ENCODE measurements at places on chromosomes 12 and 14.

- DNase-seq: no peak
These were observed 1.5 kb upstream of the SUPT16H start for GRCh38 chr14:21385188-21385904.

- DNase-seq: no peak
These were observed 568.3 kb upstream of the FLRT2 start for GRCh38 chr14:84961637-84962036.

DNA sequence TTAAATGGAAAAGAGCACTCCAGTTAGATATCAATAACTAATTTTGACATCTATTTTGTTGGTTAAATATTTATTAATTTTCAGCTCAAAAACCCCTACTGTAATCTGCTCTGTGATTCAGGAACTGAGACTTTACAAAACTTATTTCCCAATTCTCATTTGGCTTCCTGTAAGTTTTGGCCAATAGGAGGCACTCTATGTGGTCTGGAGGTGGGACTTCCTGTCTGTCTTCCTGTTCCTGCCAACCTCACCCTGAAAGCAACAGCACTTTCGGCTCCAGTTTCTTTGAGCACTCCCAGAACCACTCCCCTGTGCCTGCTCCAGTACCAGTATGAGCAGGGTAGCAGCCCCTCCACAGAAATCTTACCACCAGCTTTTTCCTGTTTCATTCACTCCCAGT lies 1027.0 kb downstream of the VRK1 start:
- DNase-seq: no peak

- no peak for DNase-seq
These were observed 28.9 kb upstream of the TSPAN8 start for GRCh38 chr12:71186571-71187288.

DNA sequence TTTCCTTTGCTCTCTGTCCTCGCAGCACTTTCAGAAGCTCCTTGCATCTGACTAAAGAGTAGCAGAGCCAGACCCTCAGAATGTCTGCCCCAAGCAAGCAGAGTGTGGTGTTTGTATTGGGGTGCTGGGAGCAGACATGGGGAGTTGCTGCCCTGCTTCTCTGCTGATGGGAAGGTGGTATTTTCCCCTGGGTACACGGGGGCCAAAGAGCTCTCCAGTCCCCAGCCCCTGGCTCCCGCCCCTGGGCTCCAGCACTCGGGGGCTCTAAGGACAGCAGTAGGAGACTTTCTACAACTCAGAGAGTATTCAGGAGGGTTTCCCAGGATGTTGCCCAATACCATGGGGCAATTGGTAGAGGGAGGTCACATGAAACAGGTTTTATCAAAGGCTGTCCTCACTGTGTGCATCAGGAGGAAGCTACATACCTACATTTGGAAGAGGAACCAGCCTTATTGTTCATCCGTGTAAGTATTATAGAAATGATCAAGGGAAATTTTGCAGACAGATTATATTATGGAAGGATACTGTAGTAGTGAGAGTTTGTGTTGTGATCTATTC lies 50.3 kb downstream of the DAD1 start:
- no peak for DNase-seq

DNA sequence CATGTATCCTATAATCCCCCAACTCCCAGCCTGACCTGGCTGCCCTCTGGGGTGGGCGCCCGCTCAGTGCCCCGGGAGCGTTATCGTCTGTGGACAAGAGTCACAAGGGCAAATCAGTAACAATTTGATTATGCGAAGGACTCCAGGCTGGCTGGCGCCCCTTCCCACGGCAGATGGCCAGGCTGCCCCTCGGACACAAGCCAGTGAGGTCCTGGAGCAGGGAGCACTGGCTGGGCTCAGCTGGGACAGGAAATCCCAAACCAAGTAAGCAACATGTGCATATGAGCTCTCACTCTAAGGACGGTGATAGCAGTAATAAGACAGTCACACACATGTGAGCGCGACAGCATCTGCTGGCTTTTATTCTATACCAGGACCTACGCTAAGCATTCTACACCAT lies 59.3 kb upstream of the FAM222A start:
- DNase-seq: no peak

GRCh38 chr12:42468341-42468821 lies 121.2 kb downstream of the PRICKLE1 start:
- no peak for DNase-seq

GRCh38 chr14:37170993-37171392 lies 1.4 kb downstream of the SLC25A21 start:
- no peak for DNase-seq

DNA sequence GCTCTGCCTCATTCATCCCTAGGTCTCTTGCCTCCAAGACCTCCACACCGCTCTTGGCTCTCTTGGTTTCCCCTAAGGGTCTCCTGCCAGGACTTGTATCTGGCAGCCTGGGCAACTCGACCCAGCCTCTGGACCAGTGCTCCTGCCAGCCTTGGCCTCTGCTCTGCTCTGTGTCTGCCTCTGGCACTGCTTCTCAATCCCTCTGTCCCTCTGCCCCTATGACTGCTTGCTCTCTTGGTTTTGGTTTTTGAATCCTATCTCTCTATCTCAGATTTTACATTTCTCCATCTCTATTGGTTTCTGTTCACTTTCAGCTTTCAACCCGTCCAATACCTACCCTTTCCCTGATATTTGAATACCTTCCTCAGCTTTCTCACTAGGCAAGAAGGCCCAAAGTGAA lies 6.3 kb downstream of the ITGA5 start:
- no peak for DNase-seq
